ENCODE measurements at places on chromosomes 6 and 20. TPM values are rescaled to one million over a fixed set of nuclear protein-coding genes. Genes with fewer than 3 reads are reported as not detected.

The HTR1E gene
- not detected for polyA plus RNA-seq

The DDR1 gene
- 58.3 TPM for polyA plus RNA-seq

The BNIP5 gene
- not detected for polyA plus RNA-seq

The ATP5F1E gene
- polyA plus RNA-seq, result 211 TPM

The ADGRF1 gene
- not detected for polyA plus RNA-seq

The MUCL3 gene
- polyA plus RNA-seq, result 0.32 TPM

The SLC12A5 gene
- polyA plus RNA-seq, result 8.4 TPM

- DNase-seq, result peak; percentile 59
Measured at GRCh38 chr6:130913120-130913519, 85.9 kb downstream of the SMLR1 start.

DNA sequence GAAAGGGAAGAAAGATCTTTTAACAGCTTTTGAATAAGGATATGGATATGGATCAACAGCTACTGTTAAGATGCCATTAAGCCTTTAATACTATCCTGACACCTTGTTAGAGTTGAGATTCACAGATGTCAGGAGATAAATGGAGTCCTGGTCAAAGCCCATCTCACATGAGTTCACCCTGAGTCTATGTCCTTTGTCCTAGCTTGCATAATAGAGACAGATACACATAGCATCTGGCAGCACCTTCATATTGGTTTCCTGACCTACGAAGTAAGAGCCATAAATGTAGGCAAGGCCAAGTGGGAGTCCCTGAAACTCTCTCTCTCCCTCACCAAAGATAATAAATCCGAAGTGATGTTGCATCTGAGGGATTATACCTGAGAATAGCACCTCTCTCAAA lies 79.1 kb upstream of the F13A1 start:
- DNase-seq, result no peak

- DNase-seq, result no peak
Measured at GRCh38 chr6:155374681-155375080, 60.4 kb upstream of the TFB1M start.

DNA sequence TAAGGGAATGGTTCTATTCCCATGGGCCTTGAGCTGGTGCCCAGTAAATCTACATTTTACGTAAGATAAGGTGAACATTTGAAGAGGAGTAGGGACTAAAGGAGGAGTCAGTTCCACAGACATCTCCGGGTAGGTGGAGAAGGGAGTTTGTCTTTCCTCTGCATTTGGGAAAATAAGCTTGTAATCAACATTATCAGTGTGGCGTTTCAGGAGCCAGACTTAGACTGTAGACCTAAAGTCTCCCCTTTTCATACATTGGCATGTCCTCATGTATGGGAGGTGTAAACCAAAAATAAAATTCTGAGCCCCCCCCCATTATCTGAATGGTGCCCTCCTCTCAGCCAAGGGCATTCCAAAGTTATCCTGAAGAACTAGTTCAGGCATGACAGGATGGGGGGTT lies 40.2 kb downstream of the NINL start:
- DNase-seq, result no peak

- DNase-seq, result no peak
Measured at GRCh38 chr6:134739299-134740026, 210.4 kb downstream of the ALDH8A1 start.

DNA sequence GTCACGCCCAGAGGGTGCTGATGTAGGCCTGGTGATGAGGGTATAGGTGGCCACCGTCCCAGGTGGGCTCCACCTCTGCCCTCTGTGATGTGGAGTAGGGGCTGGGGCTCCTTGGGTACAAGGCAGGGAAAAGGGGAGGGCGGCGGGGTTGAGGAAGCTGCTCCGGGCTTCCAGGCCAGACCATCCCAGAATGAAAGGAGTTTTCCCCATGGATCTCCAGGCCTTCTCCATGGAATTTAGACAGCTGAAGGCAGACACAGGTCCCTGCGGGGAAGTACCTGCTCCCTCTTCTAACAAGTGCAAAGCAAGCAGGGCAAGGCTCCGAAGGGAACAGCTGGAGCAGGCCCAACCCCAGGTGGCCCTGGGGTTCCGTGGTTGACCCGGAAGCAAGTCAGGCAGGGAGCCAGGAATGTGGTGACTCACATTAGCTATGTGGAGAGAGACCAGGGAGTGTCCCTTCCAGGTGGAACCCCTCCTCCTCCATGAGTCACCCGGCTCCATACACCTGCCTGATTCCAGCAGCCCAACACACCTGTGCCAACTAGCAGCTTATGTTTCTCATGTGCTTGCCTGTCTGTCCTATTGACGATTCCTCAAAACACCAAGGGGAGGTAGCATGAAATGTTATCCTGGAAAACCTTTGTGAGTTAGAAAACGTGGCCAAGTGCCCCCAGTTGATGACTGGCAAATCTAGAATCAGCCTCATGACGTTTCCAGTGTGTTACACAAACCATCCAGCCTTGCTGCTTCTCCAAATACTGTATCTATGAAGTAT lies 59.7 kb upstream of the SNX9 start:
- DNase-seq, result peak; percentile 82

GRCh38 chr6:149933461-149933860 lies 8.4 kb upstream of the ULBP2 start:
- DNase-seq, result no peak

DNA sequence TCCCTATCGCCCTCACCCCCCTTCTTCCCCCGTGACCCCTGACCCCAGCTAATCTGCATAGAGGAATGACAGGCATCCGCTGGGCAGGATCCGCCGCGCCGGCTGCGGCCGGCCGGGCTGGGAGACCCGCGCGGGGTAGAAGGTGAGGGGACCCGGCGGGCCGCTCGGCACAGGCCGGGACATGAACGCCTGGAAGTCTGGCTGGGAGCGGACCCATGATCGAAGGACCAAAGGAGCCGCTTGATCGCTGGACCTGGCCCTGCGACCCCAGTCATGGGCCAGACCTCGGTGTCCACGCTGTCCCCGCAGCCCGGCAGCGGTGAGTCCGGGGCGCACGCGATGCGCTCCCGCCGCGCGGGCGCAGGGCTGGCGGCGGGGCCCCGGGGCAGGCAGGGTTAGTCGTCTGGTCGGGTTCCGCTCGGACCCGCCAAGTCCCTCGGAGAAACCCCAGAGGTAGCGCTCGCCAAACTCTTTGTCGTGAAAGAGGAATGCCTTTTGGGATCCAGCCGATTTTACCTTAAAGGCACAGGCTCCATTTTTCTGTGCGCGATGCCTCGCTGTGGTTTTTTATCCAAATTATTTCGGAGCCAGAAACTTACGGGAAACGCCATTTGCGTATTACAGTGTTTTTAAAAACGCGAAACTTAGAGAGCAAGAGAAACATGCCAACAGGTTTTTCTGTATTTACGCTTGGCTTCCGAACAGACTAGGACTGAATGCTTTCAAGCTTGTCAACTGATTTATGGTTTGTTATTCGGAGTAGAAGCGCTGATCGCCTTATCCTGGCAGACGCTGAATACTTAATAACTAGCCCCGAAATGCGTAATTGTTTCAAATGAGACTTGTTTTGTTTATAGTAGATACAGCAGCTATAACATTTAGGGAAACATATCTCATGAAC lies at the start of gene PHACTR2:
Gene PHACTR2, plus strand, starts transcription at position 75 of the 901 bp plus-strand sequence. Its CDS starts 199 bp downstream, at position 274.
- peak; percentile 91 for DNase-seq

DNA sequence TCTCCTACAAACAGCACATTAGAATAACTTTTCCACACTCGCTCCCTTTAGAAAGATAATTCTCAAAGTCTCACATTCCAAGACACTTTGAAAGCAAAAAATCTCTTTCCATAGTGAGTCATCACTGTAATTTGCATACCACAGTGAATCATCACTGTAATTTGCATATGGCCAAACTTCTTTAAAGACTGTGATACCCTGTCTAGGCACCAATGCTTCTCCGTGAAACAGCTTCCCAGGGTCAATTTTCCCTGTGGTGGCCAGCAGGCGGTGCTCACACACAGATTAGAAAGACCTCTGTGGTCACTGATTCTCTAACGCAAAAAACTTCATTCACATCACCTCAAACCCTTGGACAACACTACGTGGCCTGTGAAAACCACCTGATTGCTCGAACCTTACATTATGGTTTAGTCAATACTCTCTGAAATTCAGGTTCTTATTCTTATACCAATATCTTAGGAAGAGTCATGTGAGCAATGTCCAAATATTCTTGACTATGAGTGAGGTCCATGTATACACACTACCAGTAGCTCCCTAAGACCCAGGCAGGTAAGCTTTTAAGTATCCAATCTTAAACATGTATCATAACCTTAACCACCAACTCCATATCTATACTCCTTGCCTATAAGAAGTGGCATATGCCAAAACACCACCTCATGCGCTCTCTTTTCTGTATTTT lies 78.5 kb upstream of the PHACTR1 start:
- DNase-seq, result peak; percentile 89

- DNase-seq, result no peak
Measured at GRCh38 chr6:29295181-29295585, 6.3 kb upstream of the OR14J1 start.

- peak; percentile 88 for DNase-seq
Measured at GRCh38 chr6:31308050-31308844, 36.4 kb upstream of the HLA-C start.

DNA sequence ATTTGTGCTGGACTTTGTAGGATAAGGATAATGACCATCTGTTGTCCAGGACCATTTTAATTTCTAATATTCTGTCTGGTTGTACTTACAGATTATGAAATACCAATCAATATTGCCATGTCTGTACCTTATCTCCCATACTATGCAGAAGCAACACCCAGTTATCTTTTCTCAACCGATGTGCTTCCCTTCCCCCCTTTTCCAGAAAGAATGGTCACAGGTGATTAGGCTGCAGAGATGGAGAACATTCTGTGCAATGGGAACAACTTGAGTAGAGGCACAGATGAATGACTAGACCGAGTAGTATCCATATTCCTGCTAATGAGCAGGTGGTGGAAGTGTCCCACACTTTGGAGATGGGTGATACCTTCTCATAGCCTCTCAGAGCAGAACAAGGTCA lies 10.5 kb downstream of the RALY start:
- DNase-seq, result no peak

- DNase-seq, result peak; percentile 28
Measured at GRCh38 chr6:39610221-39610620, 115.0 kb downstream of the KIF6 start.

- DNase-seq, result no peak
Measured at GRCh38 chr6:1322696-1323219, 10.9 kb downstream of the FOXQ1 start.

- no peak for DNase-seq
Measured at GRCh38 chr6:111909238-111909637, 36.0 kb upstream of the FYN start.

- no peak for DNase-seq
Measured at GRCh38 chr6:167787896-167788562, 38.7 kb upstream of the AFDN start.

- no peak for DNase-seq
Measured at GRCh38 chr20:8218861-8219260, 86.8 kb downstream of the PLCB1 start.

DNA sequence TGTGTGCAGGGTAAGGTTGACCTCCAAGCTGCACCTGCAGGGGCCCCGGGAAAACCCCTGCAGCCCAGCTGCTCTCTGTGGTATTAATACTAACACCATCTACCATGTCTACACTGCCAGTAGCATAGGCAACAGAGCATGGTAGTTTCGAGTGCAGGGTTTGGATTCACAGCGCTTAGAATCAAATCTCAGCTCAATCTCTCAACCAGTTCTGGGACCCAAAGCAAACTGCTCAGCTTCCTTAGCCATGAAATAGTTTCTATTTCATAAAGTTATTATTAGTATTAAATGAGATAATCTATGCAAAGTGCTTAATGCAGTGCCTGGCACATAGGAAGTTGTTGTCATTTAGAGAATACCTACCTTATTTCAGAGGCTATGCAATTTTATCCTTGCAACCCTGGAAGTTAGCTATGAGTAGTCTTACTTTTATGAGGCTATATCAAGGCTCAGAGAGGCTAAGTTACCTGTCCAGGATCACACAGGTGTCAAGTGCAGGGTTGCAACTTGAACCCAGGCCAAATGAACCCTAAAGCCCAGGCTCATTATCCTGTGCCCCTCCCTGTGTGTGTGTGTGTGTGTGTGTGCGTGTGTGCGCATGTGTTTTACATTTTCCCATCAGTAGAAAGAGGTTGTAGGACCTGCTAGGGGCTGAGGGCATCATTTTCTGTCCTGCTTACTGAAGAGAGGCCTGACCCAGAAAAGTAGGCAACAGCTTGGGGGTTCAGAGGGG lies 27.6 kb upstream of the MRPS18A start:
- DNase-seq, result no peak

DNA sequence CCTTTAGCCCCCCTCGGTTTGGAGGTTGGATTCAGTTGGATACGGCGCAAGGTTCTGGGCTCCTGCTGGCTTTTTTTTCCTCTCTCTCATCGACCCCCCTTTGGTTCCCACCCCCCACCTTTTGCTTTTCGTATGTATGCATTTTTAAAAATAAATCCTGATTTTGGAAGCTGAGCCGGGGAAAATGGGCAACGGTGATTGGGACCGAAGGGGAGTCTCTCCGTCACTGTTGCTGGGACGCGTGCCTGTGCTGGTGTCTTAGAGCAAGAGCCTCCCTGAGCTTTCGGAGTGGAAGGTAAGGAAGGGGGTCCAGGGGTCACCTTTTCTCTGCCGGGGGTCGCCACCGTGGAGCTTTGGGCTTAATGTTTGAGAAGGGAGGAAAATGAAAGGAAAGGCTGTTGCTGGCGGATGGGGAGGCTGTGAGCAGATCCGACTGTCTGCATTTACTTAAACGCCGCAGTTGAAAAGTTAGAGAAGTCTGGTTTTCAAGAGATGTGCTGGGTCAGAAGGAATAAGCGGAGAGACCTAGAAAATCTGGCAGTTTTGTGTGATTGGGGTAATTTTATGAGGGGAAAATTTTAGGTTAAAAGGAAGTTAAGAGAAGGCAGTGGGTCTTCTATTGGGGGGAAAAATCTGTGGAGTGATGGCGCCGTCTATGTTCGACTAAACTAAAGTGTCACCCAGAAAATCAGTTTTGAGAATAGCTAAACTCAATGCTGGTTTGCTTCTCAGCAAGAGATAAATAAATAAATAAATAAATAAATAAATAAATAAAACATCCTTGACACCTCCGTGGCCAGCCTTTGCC lies 828 bp downstream of the ADGRB3 start:
- peak; percentile 57 for DNase-seq

DNA sequence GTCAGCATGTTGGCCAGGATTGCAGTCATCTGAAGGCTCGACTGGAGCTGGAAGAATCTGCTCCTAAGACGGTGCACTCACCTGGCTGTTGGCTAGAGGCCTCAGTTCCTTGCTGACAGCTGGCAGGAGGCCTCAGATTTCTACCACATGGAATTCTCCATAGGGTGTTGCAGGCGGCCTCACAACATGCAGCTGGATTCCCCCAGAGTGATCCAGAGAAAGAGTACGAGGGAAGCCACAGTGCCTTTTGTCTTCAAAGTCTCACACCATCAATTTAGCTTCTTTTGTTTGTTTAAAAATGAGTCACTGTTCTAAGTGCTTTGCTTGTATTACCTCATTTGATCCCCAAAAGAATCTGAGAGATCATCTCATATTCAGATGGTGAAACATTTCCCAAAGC lies 65.5 kb upstream of the FYN start:
- DNase-seq, result no peak

DNA sequence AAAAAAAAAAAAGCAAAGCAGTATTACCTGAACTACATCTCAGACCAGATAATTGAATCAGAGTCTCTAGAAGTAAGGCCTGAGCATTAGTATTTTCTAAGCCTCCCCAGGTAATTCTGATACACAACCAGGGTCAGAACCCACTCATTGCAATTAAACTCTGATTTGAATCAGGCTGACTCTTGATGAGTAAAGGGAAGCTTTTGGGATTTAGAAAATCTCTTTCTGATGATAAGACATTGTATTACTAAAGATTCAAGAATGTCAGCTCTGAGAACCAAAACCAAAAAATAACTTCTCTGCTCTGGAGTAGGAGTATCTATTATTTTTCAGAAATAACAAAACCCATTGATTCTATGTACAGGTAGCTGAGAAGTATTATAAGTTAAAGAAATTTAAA lies 100.1 kb upstream of the COL21A1 start:
- no peak for DNase-seq

Measured in GM23338 (cell line).